ENCODE measurements at places on chromosomes 6 and 20. TPM values are rescaled to one million over a fixed set of nuclear protein-coding genes. Genes with fewer than 3 reads are reported as not detected.

GRCh38 chr20:25336561-25337422 is 53.8 kb downstream of the ABHD12 start:
- no peak for DNase-seq

DNA sequence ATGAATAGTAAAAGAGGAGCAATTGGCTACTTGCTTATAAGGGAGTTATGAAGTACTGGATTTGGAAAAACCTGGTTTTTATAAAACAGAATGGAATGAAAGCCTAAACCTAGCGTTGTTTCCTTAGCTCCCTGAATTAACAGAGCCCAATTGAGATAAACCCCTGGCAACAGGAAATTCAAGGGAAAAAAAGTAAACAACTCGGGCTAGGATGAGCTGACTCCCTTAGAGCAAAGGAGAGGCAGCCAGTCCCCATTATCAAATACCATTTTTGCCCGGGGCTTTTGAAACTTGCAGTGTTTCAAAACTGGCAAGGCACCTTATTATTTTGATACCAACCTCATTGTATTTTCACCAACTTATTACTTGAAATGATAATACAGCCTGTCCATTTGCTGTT is 587.5 kb downstream of the CD109 start:
- no peak for DNase-seq

ARHGAP40 gene
- not detected for total RNA-seq

GRM4 gene
- not detected for total RNA-seq

CDKN1A gene
- total RNA-seq, result 1.6 TPM

Measured in naive thymus-derived CD4-positive, alpha-beta T cell (primary cell).